ENCODE measurements at places on chromosomes 3 and 15.
A peak's percentile ranks its signal among the peaks of the same experiment; 100 is the strongest.

DNA sequence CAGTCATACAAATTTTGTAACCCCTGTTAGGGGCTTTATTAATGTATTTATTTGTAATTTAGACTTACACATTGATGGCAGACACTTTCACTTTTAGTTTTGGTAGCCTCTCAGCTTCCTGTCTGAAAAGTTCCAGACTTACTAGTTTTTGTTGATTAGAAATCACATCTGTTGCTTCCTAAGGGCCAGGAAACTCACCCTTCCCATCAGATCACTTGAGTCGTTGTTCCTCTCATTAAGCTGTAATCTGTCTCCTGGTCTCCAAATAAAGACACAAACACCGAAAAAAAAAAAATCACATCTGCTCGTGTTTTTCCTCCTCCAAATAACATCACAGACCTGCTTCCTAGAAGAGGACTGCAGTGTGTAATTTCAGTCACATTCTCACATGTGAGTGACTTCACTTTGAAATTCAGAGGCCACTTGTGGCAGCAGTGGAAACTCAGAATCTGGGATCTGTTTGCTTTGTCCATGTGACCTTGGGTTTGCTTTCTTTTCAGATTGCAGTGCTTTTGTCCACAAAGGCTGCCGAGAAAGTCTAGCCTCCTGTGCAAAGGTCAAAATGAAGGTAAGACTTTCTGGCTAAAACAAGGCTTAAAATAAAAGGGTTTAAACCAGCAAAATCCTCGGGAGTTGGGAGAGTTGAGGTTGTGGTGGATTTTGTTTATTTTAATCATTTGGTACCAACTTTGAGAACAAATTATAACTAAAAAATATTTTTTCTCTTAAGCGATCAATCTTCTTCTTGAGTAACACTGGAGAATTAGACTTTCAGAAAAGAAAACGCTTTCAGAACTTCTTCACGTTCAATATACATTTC lies 87.0 kb downstream of the KLHL25 start:
- ATAC-seq, result peak; percentile 61

- ATAC-seq, result no peak
Observed at GRCh38 chr3:171781711-171782127, 28.6 kb downstream of the PLD1 start.

GRCh38 chr15:96415513-96416217 lies 85.2 kb downstream of the NR2F2 start:
- no peak for ATAC-seq

- no peak for ATAC-seq
Observed at GRCh38 chr3:177689869-177690268, 492.6 kb upstream of the TBL1XR1 start.

GRCh38 chr3:166263460-166263859 lies 426.2 kb upstream of the BCHE start:
- peak; percentile 44 for ATAC-seq

Data from SK-N-SH treated with all-trans-retinoic acid at 6 μM for 48 hours (cell line).